ENCODE measurements at places on chromosomes 1 and 21.

DNA sequence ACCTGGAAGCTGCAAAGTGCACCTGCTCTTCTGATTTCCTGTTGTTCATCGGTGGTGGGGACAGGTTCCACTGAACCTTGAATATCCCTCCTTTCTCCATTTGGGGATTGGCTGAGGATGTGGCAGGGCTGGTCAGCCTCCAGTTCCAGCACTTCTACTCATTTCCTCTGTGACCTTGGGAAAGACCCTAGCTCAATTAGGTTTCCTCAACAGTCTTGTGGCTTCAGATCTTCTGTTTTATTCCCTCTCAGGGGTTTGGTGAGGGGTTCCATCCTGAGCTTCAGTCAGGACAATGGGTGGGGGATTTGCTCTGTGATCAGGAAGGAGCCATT, 317.1 kb upstream of the PROX1 start:
- DNase-seq: no peak

GRCh38 chr1:41357451-41358101, 3.7 kb upstream of the FOXO6 start:
- DNase-seq: no peak

GRCh38 chr1:38392861-38393260, 346.3 kb upstream of the POU3F1 start:
- no peak for DNase-seq

DNA sequence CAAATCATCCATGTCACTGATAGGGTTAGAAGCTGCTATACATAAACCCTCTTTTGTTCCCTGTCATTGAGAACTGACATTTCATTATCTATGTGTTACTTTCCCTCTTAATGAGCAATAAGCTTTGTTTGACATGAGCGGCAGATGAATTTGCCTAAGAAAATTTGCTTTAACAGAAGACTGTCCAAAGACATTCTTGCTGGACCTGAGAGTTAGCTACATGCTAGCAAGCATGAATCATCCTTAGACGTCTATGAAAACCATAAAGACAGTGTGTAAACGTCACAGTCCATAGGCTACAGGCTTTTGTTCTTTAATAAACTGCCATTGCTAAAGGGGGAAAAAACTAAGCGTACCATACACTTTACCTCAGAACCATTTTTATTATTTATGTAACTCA, 73.1 kb downstream of the TNFSF4 start:
- DNase-seq: no peak

- DNase-seq: no peak
These were observed 6.2 kb upstream of the LAPTM5 start for GRCh38 chr1:30763651-30764248.

DNA sequence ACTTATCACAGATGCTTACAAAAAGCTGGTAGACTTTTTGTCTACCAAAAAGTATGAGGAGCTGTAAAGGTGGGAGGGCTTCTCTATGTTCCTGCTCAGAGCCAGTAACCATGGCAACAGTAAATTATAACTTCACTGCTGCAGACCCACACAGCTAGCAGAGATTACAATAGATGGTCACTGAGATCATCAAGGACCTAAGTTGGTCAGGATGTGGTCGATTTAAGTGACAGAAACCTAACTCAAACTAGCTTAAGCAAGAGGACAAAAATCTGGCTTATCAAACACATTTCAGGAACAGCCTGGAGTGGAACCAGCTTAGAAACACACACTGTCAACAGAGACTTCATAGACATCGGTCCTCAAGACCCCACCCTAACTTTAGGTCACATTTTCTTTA, 113.4 kb upstream of the ATP1A1 start:
- DNase-seq: no peak

DNA sequence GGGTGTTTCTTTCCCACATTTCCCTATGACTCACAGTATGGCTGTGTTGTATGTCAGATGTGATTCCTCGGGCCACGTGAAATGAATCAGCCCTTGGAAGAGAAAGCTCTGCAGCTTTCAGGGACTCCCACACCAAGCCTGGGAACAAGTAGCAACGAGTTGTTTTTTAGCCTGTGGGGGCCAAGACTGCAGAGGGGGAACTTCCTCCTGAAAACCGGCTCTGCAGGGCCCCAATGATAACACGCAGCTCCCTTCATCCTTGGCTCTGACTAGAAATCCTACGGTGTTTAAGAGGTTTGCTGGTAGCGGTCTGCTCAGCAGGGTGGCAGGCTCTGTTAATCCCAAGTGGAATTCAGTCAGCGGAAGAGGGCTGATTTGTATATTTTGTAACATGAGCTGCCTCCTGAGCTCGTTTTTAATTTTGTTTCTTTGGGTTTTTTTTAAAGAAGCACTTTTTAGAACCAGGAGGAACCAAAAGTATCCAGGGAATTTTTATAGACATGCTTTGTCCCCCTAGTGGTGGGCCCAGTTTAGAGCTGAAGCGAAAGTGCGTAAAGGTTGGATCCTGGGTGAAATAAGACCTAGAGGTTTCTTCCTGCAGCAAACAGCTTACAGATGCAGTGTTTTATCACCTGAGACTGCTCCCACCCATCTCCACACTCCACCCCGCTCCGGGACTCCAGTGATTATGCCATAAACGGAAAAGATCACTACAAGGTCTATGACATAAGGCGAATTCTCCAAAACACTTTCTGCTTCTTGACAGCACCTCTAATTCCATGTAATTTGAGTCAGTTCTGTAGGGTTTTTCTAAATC, 48.8 kb downstream of the LAMC2 start:
- DNase-seq: no peak

- no peak for DNase-seq
These were observed 34.6 kb downstream of the C8B start for GRCh38 chr1:56931211-56931610.

DNA sequence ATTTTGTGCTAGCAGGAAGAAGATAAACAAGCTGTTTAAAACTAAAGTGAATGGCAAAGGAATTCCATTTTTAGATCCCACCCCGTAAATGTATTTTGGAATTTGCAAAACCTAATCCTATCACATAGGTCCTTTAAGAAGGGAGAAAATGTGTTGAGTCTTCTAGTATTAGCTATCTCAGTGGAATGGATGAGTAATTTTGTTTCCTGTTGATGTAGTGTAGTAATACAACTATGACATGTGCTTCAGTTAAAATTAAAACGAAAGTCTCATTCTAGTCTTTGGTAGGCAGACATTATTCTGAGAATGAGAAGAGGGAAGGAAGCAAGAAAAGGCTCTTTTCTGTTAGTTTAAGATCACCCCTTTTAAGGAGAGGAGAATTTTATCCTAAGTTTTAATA, 265.9 kb upstream of the C1orf105 start:
- no peak for DNase-seq

GRCh38 chr1:53503433-53504217, 44.4 kb downstream of the DMRTB1 start:
- DNase-seq: no peak

DNA sequence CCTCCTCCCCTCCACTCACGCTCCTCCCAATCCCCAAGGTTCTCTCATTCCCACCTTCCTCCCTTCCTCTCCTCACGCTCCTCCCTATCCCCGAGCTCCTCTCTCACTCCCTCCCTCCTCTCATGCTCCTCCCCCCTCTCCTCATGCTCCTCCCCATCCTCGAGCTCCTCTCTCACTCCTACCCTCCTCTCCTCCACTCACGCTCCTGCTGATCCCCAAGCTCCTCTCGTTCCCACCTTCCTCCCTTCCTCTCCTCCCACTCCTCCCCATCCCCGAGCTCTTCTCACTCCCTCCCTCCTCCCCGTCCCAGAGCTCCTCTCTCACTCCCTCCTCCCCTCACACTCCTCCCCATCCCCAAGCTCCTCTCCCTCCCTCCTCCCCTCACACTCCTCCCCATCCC, 31.4 kb downstream of the PGBD5 start:
- DNase-seq: no peak

DNA sequence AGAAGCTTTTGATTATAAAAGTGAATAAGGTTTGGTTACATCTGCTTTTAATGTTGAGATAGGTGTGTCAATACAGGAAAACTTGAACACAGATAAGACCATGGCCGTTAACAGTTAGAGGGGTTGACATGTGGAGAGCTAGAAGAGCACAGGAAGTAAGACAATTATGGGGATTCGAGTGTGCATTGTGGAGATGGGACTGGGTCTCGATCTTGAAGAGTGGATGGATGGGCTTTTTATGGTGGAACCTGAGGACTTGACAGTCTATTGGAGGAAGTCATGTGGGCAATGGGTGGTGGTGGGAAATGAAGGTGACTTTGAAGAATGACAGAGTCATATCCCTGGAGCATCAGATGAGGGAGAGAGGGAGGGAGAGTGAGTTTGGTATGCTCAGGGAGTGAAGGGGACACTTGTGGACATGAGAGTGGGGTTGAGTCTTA, 12.1 kb downstream of the DYRK1A start:
- DNase-seq: no peak

GRCh38 chr1:160061369-160062229, 8.4 kb downstream of the KCNJ10 start:
- no peak for DNase-seq

DNA sequence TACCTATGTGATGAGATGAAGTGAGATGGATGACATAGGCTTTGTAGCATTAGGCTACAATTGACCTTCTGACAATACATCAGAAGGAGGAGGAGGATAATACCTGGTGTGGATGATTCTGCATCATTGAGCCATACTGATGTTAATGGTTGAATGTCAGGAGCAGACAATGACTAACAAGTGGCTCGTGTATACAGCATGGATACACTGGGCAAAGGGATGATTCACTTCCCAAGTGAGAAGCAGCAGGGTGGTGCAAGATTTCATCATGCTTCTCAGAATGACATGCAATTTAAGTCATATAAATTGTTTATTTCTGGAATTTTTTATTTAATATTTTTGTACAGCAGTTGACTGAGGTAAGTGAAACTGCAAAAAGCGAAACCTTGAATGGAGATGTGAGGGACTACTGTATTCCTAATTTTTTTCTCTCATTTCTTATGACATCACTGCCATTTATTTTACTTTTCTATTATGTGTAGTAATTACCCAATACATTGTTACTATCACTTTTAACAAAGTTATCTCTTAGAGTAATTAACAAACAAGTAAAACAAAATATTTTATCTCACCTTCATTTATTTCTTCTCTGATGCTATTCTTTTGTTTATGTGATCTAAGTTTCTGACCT, 34.4 kb upstream of the COP1 start:
- DNase-seq: no peak

- no peak for DNase-seq
These were observed 371.6 kb downstream of the AMY1C start for GRCh38 chr1:104121271-104121670.

DNA sequence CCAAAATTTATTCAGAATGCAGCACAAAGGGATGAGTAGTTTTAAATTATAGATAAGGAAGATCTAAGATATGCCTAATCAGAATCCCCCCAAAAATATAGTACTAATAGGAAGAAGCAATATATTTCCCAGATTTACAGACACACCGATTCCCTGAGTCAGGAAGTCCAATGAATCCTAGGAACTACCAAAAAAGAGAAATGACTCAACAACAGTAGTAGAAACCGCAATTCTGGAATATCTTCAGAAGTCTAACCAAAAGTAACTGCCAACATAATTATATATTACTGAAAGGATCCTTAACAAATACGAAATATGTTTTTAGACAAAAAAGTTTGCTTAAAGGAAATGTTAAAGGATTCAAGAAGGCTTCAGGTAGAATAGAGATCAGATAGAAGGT, 10.3 kb downstream of the AHCTF1 start:
- DNase-seq: no peak

DNA sequence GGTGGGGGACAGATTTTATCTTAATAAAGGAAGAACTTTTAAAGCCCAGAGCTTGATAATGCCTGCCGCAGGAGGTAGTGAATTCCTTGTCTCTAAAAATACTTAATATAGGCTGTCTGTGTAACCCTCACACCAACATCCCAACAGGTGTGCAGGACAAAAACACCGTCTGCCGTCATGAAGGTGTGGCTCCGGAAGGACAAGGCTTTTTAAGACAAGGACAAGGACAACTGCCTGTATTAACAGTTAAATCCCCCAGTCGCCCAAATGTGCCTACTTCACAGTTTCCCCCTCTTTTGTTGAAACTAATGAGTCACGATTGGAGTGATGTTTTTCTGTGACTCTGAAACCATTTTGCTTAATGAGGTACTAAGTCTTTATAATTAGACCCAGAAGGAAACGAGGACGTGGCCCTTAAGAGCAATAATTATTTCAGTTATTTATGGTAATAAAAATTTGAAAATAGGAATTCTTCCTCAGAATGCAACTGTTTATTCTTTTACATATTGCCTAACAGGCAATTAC, 27.3 kb upstream of the SPATA6 start:
- DNase-seq: no peak

DNA sequence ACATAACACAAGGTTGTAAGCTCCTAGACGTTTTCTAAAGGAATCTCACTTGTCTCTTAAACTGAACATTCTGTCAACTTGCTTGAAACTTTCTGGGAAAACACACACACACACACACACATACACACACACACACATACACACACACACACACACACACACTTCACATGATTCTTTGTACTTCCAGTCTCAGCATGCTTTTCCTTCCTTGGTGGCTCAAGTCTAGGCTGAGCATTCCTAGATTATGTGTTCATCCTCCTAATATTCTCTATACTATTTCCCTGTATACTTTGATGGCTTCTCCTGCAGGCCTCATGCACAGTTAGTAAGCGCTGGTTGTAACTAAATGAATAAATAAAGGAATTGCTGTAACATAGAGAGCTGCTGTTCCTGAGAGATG, 372.1 kb downstream of the PTPRC start:
- no peak for DNase-seq

GRCh38 chr1:55828044-55828443, 612.9 kb upstream of the USP24 start:
- DNase-seq: no peak

- no peak for DNase-seq
These were observed 930.5 kb downstream of the ADGRL2 start for GRCh38 chr1:82731216-82731615.

DNA sequence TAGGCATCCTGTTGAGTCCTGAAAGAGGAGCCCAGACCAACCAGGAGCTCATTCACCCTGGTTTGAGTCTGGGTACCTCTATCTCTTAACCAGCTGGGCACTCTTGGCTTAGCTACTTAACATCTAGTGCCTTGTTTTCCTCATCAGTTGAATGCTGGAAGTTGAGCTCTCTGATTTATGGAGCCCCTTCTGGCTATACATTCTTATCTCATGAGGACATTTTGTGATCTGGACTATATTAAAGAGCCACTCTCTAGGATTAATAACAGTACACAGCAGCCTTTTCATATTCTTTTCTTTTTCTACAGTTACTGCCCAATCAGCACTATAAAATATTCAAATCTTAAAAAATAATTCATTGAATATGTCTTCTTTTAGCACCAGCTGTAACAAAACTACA, 296.9 kb upstream of the RUNX1 start:
- no peak for DNase-seq

DNA sequence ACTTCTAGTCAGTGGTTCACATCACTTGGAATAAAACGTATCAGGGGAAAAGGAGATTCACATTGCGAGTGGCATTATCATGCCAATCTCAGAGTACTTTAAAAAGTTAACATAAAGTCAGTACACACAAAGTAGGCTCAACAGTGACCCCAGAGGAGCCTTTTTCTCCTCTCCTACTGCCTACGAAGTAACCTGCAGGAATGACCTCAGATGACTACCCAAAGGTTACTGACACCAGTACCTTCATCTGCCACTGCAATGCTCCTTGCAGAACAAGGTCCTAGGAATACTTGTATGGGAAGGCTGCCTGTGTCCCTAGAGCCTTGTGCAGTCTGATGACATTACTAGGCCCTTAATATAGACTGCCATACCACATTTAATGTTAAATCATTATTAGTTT, 389.8 kb upstream of the LYPLAL1 start:
- DNase-seq: no peak

GRCh38 chr1:45620588-45621500, 3.0 kb downstream of the CCDC17 start:
- DNase-seq: no peak
